Osteocyte (in vitro differentiated cells): ENCODE measurements at places on chromosomes 13 and 19.

- DNase-seq, result no peak
These were observed 107.5 kb downstream of the PCDH17 start for GRCh38 chr13:57739089-57739488.

DNA sequence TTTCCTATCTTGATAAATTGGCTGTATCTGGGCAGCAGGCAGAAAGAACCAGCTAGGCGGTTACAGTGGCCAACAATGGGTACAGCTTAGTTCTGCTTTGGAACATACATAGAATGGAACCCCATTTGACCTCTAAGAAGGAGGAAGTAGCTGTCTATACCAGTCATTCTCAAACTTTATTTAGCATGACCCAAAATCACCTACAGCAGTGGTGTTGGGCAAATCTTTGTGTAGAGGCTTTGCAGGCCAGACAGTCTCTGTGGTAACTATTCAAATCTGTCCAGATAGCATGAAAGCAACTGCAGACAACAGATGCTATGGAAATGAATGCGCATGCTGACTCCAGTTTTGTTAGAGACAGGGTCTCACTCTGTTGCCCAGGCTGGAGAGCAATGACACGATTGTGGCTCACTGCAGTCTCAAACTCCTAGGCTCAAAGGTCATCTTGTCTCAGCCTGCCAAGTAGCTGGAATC, 12.0 kb upstream of the KCNC3 start:
- DNase-seq, result no peak

- DNase-seq, result no peak
These were observed 2.7 kb downstream of the FCHO1 start for GRCh38 chr19:17753976-17754375.

DNA sequence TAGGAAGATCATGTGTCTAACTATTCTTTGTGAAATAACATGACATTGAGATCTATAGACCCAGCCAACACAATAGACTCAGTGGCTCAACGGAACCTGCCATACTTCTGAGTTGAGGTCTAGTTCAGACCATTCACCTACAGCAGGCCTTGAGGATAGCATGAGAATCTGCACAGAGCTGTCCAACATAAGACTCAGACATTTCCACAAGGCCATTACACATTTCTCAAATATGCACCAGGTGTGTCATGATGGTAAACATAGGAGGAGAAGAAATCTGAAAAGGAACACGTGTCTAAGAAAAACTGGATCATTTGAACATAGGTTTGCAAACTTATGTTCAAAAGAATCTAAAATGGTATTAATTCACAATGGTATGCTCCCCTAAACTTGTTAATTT, 421.4 kb downstream of the SLITRK6 start:
- DNase-seq, result no peak

GRCh38 chr13:38566519-38566918, 120.4 kb upstream of the FREM2 start:
- no peak for DNase-seq

DNA sequence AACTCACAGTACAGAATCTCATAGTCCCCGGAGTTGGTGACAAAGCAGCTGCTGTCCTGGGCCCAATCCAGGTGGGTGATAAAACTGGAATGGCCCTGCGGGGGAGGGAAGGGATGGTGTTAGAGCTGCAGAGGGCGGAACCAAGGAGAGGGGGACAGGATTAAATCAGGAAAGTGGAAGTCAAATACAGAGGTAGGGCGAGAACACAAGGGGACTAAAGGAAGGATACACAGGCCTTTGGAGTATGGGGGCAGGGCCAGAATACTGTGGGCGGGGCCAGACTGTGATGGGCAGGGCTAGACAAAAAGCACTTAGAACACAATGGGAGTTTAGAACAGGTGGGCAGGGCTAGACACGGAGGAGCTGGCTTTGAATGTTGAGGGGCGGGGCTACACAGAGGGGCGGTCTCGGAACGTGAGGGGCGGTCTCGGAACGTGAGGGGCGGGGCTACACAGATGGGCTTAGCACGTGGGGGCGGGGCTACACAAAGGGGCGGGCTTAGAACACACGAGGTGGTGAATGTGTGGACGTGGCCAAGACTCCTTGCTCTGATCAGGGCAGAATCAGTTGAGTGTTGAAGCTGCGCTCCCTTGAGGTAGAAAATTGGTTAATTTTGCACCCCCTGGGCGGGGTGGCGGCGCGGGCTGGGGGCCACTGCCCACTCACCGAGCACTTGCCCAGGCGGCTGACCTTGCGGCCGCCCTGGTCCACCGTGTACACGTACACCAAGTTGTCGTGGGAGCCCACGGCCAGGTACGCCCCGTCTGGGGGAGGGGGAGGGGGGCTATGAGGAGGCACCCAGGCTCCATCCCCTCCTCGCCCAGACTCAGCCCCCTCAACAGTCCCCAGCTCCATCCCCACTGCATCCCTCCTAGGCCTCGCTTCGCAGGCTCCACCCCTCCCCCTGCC, 14.0 kb upstream of the GPR4 start:
- peak; percentile 87 for DNase-seq

GRCh38 chr19:31066385-31066784, 282.9 kb downstream of the TSHZ3 start:
- DNase-seq, result no peak

- no peak for DNase-seq
These were observed 299.2 kb upstream of the KLHL1 start for GRCh38 chr13:70407486-70407885.

- no peak for DNase-seq
These were observed 230.2 kb downstream of the TUBA3C start for GRCh38 chr13:18951412-18951811.

GRCh38 chr19:46945694-46946489, 73.7 kb upstream of the NPAS1 start:
- no peak for DNase-seq

- no peak for DNase-seq
These were observed 351.5 kb downstream of the KLF12 start for GRCh38 chr13:73782450-73783449.

DNA sequence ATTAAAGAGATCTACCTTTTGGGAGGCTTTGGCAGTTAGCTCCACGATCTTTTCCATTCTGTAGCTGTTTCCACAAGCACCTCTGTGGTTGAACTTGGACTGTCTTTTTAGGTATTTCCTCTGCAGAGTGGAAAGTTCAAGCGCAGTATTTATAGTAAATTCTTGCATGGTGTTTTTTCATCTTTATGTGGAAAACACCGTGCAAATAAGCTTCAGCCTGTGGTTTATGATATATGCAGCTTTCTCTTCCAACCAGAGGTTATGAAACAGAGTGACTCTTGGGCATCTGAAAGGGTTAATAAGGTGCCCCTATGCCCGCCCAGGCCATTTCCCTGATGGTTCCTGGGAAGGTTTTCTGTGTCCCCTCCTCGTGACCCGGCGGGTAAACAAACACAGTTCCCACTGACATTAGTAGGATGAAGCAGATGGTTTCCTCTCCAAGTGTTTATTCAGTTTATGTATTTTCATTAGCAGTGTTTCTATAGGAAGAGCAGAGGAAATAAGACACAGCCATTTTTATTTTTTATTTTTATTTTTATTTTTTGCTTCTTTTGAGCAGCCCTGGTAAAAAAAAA, 39.7 kb upstream of the RNF113B start:
- no peak for DNase-seq

DNA sequence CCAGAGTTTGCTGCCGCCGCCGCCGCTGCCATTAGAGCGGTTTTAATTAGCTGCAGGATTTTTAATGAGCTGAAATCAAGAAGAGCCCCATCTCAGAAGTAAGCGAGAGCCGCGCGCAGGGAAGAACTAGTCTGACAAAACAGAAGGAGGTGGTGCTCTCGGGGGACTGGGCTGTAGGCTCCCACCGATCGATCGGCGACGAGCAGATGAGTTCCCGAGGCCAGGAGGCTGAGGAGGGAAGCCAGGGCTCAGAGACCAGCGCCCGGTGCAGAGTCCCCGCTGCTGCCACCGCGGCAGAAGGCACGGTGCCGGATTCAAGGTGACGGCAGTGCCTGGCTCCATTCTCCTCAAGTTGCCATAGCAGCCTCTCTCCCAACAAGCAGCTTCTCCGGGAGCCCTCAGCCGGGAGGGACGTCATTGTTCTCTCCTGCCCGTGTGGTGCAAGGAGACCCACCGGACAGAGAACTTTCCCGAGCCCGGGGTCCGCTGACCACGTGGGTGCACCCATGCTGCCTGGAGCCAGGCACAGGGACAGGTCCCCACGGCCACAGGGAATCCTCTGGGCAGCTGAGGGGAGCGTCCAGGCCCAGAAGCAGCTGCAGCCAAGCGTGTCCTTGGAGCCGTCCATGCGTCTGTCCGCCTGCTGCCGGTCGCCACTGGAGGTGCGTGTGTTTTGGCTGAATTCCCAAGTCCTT, 62.9 kb downstream of the CHST8 start:
- DNase-seq, result no peak

GRCh38 chr13:39251340-39251739, 213.1 kb downstream of the NHLRC3 start:
- no peak for DNase-seq

GRCh38 chr19:11673608-11674041, 65.1 kb downstream of the ZNF823 start:
- DNase-seq, result no peak

DNA sequence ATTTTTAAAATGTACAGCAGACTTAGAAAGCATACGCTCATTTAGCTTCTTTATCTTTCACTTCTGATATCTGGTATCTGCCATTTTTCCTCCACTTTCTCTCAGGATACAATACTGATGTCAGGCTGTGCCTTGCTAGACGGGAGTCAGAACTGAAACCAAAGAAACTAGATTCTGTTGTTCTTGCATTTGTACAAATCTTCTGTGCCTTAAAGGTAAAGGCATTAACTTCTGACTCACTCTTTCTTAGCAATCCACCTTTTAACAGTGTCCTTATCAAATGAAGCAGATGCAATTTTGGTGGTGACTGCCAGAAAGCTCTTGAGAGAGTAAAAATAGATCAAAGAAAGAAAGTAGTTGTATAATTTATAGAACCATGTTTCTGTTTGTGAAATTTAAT, 370.4 kb downstream of the PCDH20 start:
- no peak for DNase-seq

- no peak for DNase-seq
These were observed 553.9 kb downstream of the RFC3 start for GRCh38 chr13:34371645-34372395.

GRCh38 chr13:113066746-113067145, 38.8 kb upstream of the F7 start:
- DNase-seq, result no peak

DNA sequence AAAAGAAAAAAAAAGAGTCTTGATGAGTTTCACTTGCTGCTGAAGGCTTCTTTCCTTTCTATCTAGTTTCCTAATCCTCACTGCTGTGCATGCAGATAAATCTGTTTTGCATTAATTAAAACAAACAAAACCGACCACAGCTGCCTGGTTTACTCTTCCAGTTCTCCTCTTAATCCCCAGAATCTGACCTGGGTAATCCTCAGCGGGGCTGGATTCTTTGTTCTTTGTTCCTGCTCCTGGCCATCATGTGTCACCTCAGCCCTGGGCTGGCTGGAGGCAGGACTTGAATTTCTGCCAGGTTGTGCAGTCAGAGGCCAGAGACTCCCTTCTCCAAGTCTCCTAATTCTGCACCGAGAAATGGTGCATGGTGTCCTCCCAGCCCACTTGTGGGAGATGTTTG, 52.2 kb upstream of the CYP4F8 start:
- no peak for DNase-seq

DNA sequence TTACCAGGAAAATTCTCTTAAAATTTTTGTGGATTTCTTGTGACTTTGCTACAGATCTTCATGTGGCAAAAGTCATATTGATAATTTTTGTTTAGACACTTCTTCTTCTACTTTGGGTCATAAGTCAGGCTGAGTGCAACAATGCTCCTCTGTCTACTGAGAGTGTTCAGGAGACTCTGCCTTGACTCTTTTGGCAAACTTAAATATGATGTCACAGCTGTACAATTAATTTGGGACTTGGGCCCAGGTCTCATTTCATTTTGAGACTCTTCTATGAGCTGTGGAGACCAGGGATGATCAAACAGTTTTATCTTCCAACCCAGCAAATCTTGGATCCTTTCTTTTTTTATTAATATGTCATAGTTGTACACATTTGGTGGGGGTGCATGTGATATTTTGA, 19.7 kb upstream of the IPO5 start:
- no peak for DNase-seq

DNA sequence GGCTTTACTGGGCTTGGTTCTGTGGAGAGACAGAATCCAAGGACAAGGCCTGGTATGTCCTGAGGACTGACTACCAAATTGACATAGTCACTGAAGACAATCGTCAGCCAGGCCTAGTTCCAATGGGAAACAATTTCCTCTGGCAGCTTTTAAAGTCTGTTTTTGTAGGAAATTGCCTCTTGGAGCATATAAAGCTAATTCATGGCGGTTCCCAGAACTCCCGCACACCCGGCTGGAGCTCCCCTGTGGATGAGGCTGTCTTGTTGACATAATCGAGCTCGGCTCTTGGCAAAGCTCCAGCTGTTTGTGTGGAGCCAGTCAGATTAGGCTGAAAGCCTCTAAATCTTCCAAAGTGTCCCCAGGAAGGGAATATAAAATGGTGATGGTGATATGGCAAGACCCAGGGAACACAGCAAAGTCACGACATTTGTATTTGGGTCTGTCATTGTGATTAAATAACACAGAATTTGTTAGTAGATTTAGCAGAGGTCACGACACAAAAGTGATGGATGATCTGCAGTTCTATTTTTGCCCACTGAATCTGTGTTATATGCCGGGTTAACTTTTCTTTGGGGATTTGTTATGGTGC, 395.0 kb downstream of the PCDH9 start:
- DNase-seq, result no peak

- no peak for DNase-seq
These were observed 82.9 kb downstream of the PDS5B start for GRCh38 chr13:32669030-32669646.

- no peak for DNase-seq
These were observed 19.3 kb downstream of the CCNE1 start for GRCh38 chr19:29831041-29831548.

- DNase-seq, result no peak
These were observed 549.0 kb downstream of the GPC6 start for GRCh38 chr13:93775507-93776108.

DNA sequence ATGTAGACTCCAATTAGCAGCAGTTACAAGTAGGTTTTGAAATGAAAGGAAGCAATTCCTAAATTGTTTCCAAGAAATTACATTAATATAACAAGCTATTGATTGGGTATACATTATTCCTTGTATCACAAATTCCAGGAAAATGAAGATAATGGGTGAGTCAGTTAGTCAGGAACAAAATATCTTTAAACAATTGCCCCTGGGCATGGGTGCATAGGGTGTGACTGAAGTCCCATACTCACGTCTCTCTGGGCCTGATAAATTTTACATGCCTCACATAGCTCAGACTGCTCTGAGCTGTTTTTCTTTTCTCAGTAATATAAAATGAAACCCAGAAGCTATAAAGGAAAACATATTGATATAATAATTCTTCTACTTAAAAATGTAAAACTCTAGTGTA, 87.8 kb downstream of the FNDC3A start:
- DNase-seq, result no peak

GRCh38 chr13:110298505-110299282, 8.3 kb downstream of the COL4A1 start:
- DNase-seq, result peak; percentile 83

- DNase-seq, result peak; percentile 23
These were observed 20.2 kb upstream of the CD70 start for GRCh38 chr19:6610934-6611852.
